Activated CD8-positive, alpha-beta memory T cell treated with anti-CD3 and anti-CD28 coated beads, Interleukin-2, amount 10 ng/mL, durations not matched to agents 7 days and 5 days (primary cell): ENCODE measurements at places on chromosomes 16 and 17. TPM values are rescaled to one million over a fixed set of nuclear protein-coding genes. Genes with fewer than 3 reads are reported as not detected.

DNA sequence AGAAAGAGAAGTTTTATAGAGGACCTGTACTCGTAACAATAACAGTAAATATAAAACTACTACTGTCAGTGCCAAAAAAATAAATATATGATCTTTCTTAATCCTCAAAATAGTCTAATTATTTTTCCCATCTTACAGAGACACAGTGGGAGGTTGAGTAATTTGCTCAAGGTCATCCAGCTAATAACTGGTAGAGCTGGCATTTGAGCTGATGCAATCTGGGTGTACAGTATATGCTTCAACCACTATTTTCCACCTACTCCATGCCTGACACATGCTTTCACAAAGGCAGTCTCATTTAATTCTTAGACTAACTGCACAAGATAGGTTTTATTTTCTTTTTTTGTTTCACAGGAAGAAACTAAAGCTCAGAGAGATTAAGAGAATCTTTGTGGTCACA is 33.6 kb downstream of the PIGL start:
- DNase-seq: no peak

- peak; percentile 57 for DNase-seq
Observed at GRCh38 chr17:29561554-29562517, 5.0 kb downstream of the ABHD15 start.

- no peak for DNase-seq
Observed at GRCh38 chr17:49730078-49730784, 22.5 kb upstream of the SLC35B1 start.

PKMYT1 gene
- 199 TPM for total RNA-seq

- DNase-seq: no peak
Observed at GRCh38 chr16:54934481-54935265, 4.0 kb downstream of the IRX5 start.

- no peak for DNase-seq
Observed at GRCh38 chr16:1082266-1082951, 9.9 kb downstream of the SSTR5 start.

DNA sequence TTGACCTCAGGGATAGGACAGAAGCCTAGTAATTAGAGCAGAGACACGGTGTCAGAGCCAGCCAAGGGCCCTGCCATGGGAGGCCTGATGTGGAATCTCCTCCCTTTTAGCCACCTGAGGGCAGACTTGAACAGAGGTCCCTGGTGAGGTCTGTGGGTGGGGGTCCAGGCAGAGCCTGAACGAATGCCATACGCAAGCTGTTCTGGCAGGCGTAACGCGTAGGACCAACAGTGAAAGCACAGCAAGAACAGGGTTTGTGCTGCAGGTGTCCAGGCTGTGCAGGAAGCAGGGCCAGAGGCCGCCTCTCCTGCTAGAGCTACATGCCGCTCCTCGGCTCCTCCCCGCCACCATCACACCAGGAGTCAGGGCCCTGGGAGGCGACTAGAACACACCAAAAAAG is 81.9 kb upstream of the TBX2 start:
- DNase-seq: no peak

KRT24 gene
- total RNA-seq: not detected

GRCh38 chr17:78873519-78874340 is 29.3 kb downstream of the CEP295NL start:
- no peak for DNase-seq

DNA sequence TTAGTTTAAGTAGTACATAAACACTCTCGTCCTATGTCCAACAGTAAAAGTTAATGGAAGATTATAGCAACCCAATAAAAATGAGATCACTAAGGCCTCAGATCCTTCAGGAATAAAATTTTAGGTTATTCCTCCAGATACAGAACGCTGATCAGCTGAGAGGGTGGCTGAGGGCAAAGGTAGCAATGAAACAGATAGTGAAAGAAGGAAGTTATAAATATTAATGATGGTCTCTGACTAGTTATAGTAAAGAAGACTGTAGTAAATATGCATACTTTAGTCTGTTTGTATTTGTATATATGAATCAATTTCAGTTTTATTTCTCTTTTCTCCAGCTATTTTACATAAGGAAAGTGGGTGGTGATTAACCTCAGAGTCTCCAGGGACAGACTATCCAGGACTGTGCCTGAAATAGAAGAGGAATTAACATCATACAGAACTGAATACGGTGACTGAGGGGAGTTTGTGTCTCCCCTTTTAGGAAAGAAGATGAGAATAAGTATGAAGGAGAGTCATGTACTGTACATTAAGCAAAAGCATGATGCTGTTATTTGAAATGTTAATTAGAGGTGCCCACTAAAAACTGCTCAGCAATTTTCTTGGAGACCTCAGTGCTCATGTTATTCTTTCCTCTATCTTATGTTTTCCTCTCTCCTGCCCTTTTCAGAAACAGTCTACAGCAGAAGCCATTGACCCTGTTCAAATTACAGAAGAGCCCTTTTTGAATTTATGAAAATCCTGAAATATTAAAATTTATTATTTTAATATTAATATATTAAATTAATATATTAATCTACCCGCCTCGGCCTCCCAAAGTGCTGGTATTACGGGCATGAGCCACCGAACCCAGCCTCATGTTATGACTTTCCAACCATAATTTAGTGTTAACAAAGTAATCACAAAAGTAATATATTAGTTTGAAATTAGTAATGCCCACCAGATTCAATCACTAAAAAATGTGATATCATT is 36.5 kb upstream of the DHRS7B start:
- DNase-seq: no peak

DNA sequence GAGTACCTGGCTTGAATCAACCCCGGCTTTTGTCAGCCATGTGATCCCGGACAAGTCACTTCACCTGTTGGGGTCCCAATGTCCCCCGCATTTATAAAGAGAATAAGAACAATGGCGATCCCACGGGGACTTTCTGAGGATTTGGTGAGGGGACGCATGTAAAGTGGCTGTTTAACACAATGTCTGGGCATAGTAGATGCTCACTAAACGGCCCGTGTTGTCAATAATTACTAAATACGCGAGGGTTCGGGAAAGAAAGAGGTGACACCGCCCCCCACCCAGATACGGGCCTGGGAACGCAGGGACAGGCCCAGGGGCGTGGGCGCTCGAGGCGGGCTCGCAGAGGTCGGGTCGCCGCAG is 1.8 kb downstream of the SYNGR3 start:
- DNase-seq: no peak

LAT gene
- 236 TPM for total RNA-seq

SMIM36 gene
- not detected for total RNA-seq

GRCh38 chr16:53955221-53955875 is 251.4 kb downstream of the FTO start:
- no peak for DNase-seq

KCNAB3 gene
- 6.7 TPM for total RNA-seq

GRCh38 chr16:69423189-69423588 is 1.2 kb upstream of the CYB5B start:
- no peak for DNase-seq

ADAMTS18 gene
- not detected for total RNA-seq

STAT5B gene
- 112 TPM for total RNA-seq

DNA sequence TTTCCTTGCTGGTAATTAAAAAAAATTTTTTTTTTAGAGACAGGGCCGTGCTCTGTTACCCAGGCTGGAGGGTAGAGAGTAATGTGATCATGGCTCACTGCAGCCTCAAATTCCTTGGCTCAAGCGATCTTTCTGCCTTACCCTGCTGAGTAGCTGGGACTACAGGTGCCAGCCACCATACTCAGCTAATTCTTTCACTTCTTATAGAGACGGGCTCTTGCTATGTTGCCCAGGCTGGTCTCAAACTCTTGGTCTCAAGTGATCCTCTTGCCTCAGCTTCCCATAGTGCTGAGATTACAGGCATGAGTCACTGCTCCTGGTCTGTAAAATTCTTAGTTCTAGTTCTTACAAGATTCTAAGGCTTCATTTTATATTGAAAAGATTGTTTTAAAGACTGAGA is 11.1 kb downstream of the SMIM36 start:
- no peak for DNase-seq

TBC1D26 gene
- total RNA-seq: not detected

DNA sequence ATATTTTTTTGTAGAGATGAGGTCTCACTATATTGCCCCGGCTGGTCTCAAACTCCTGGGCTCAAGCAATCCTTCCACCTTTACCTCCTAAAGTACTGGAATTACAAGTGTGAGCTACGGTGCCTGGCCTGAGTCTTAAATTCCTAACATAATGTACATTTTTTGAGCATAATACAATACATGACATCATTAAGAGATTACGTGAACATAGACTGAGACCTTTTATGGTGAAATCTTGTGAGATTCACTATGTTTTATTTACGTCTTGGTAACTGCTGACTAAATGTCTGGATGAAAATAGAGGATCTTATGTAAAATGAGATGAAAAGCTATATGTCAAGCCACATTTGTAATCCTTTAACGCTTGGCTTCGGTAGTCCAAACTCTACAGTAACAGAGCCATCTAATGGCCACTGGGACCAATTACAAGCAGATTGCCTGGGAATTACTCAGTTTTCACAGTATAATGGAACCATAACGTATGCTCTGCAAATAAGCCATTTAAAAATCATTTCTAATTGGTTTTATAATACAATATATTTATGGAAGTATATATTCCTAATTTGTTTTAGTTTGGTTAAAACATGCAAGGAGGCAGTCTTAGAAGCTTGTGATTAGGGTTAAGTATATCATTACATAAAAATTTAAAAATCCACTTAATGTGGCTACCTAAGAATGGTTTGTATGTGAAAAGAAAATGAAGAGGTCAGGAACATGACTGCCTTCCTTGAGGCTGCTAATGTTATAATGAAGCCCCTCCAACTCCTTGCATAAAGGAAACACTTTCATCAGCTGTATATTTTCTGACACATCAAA is 8.1 kb upstream of the EFCAB13 start:
- peak; percentile 56 for DNase-seq

DNA sequence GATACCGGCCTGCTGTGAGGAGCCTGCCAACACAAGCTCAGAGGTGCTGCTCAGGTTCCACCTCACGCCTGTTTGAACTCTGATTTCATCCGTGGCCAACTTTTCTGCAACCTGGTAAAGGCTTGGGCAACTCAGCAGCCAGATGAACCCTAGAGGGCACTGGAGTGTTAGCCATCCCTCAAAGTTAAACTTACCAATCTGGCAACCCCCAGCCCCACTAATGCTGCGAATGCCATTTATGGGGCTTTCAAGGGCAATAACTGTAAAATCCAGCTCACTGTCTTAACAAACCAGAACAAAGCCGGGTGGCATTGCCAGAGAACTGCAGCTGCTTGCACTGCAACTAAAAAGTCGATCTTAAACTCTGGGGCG is 105.5 kb downstream of the AXIN2 start:
- DNase-seq: no peak

DNA sequence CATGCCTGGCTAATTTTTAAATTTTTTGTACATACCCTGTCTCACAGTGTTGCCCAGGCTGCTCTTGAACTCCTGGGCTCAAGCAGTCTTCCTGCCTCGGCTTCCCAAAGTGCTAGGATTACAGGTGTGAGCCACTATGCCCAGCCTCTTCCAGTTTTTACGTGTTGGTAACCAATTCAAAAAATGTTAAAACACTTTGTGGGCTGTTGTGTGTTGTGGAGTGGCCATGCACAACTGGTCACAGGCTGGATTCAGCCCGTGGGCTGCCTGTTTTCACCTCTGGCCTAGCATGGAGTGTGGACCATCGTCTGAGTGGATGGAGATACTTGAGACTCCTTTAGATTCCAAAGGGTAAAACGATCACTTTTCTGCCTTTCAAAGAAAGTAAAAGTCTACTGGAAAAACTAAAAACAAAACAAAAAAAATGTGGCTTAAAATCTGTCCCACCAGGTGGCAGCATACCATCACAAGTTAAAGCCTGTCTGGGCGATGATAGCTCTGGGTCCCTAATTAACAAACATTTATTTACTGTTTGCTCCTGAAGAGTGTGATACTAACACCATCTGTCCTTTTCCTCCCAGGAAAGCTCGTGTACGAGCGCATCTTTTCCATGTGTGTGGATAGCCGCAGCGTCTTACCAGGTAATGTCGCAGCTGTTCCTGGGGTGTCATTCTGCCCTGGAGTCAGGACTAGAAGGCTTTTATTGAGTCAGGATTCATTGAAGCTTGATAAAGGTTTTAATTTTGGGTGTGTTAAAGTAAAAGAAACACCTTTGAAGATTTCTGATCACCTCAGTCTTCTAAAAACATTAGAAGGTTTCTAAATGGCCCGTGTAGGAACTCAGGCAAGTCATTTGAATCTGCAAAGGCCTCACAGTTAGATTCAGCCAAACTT is 45.8 kb downstream of the VPS35L start:
- no peak for DNase-seq

MIEF2 gene
- total RNA-seq: 10.0 TPM

SECTM1 gene
- 2.7 TPM for total RNA-seq

KRTAP4-6 gene
- not detected for total RNA-seq

GRCh38 chr16:8818504-8819270 is 21.0 kb downstream of the PMM2 start:
- DNase-seq: no peak

CDH11 gene
- total RNA-seq: not detected

CDH1 gene
- 0.06 TPM for total RNA-seq

CD300LG gene
- not detected for total RNA-seq

NPIPA5 gene
- total RNA-seq: 22.5 TPM

DNA sequence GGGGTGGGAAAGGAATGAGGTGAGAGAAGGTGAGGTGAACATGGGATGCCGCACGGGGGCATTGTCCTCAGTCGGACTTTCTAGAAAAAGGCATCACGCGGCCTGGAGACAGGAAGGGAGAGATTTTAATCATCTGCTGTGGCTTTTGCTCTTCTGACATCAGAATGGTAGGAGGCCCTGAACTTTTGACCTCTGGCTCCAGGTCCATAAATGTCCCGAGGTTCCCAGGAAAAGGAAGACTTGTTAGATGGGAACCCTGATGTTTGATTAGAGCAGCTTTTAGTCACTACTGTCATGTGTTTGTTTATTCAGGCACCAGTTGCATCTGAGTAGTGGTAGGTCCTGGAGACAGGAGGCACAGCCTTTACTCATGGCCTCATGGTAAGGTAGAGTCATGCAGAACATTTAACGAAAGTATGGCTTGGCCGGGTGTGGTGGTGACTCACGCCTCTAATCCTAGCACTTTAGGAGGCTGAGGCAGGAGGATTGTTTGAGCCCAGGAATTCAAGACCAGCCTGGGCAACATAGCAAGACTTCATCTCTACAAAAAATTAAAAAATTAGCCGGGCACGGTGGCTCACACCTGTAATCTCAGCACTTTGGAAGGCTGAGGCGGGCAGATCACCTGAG is 203.1 kb downstream of the MSI2 start:
- DNase-seq: peak; percentile 73

DNA sequence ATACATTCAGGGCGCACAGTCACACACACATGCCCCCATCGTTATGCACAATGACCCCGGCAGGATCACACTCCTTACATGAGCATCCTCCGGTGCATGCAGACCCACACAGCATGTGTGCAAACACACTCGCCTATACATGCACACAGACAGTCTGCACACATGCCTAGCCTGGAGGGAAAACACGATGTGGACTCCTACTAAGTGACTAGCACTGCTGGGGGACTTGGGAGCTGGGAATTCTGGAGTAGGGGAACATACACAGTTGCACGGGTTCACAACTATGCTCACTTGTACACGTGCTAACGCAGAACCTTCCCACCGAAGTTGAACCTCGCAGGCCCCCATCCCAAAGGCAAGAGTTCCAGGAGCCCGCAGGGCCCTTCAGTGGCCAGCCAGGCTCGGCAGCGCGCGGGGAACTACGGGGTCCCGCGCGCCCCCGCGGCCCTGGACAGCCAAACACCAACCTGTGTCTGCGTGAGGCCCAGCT is 2.0 kb downstream of the DLX3 start:
- DNase-seq: peak; percentile 38
